Esophagus mucosa (tissue), 1 donor: ENCODE measurements at places on chromosomes 11 and 22. TPM values are rescaled to one million over a fixed set of nuclear protein-coding genes. Genes with fewer than 3 reads are reported as not detected.

Gene C11orf86
- not detected for total RNA-seq

Gene DEFB131B
- not detected for total RNA-seq

Gene ZNF214
- 0.88 TPM for total RNA-seq

Gene RIC3
- 4.7 TPM for total RNA-seq

Gene PANX3
- total RNA-seq: not detected

Gene AQP11
- total RNA-seq: not detected

Gene TXN2
- 103 TPM for total RNA-seq

DNA sequence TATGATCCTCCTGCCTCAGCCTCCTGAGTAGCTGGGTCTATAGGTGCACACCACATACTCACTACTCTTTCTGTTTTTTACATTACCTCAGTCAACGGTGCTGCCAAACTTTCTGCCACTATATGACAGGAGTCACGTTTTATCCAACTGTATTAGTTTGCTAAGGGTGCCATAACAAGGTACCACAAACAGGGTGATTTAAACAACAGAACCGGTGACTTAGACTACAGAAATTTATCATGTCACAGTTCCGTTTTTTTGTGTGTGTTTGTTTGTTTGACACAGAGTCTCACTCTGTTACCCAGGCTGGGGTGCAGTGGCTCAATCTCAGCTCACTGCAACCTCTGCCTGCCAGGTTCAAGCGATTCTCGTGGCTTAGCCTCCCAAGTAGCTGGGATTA is 6.3 kb upstream of the SWAP70 start:
- ATAC-seq: no peak

DNA sequence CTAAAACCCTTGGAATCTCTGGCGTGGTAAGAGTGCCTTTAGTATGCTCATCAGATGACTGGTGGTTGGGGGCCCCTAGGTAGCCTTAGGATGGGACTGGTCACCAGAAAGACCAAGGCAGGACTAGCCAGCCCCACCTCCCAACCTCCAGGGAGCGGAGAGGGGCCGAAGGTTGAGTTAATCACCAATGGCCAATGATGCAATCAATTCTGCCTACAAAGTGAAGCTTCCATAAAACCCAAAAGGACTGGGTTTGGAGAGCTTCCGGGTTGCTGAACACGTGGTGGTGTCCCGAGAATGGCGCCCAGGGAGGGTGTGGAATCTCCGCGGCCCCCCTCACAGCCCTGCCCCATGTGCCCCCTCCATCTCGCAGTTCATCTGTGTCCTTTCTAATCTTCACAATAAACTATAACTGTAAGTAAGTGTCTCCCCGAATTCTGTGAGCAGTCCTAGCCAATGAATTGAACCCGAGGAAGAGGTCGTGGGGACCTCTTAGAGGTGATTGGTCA is 66.4 kb upstream of the SLC22A12 start:
- no peak for ATAC-seq

DNA sequence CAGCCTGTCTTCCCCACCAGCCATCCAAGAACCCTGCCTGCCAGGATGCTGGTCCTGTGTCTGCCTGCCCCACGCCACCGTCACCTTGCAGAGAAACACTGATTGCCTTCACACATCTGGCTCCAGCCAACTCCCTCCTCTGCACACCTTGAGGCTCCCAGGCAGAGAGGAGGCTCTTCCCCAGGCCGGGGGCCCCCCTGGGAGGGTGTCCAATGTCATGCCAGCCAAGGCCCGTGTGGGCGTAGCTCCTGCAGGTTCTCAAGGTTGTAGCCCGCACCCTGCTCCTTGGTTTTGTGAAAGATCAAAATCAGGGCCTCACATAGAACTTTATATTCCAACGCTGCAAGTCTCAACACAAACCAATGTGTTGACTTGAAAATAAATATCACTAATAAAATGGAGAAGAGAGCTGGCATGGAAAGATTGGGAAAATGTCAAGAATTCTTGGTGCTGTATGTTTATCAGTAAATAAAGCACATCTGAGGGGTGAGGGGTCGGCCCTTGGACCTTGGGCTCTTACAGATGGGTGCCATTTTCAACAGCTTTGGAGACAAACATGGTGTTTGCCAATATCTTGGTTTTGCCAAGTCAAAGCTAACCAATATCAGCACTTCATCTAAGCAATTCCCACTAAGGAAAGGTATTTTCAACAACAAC is 6.7 kb upstream of the PPARA start:
- no peak for ATAC-seq

DNA sequence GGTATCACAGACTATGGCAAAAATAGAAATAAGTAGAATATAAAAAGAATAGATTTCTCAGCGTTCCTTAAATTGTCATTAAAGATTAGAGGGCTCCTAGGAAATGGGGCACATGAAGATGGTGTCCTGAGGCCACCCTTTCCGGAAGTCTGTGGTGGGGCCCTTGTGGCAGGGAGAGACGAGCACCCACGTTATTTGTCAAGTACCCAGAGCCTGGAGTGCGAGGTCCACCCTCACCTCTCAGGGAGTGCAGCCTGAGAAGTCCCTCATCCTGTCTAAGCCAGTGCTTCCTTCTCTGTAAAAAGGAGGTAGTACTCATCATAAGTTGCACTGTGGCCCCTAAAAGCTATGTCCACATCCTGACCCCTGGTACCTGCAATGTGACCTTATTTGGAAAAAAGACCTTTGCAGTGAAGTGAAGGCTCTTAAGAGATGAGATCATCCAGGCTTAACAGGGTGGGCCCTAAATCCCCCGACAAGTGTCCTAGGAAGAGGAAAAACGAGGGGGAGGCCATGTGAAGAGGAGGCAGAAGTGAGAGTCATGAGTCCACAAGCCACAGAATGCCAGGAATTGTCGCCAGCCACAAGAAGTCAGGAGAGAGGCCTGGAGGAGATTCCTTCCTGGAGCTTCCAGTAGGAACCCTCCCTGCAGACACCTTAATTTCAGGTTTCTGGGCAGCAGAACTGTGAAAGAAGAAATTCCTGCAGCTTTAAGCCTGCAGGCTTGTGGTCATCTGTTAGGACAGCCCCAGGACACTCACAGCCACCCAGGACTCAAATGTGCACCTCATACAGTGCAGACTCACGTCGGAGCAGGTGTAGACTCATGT is 76.8 kb upstream of the CCND1 start:
- no peak for ATAC-seq

GRCh38 chr11:76623171-76623883 is 47.2 kb downstream of the LRRC32 start:
- peak; percentile 65 for ATAC-seq

DNA sequence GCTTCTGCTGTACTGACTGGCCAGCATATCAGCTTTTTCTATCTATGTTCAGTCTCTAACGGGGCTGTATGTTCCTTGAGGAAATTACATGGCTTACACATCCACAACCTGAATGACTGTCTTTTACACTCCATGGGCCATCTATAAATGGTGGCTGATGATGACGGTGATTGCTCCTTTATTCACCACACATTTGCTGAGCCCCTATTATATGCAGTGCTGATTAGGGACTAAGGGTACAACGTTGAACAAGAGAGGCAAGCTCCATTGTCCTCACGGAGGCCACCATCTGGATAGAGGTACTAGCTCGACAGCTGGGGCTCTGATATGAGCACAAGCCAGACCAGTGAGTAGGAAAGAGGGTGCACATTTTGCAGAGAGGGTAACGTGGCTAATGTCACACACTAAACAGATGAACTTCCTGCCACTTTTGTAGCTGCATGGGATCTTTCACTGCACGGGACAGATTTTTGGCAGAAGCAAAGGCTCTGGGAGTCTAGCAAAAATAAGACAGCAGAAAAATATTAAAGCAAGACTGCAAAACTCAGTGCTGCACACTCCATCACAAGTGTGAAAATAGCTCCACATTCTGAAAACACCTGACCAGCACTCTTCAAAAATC is 30.6 kb downstream of the DRD2 start:
- ATAC-seq: no peak

DNA sequence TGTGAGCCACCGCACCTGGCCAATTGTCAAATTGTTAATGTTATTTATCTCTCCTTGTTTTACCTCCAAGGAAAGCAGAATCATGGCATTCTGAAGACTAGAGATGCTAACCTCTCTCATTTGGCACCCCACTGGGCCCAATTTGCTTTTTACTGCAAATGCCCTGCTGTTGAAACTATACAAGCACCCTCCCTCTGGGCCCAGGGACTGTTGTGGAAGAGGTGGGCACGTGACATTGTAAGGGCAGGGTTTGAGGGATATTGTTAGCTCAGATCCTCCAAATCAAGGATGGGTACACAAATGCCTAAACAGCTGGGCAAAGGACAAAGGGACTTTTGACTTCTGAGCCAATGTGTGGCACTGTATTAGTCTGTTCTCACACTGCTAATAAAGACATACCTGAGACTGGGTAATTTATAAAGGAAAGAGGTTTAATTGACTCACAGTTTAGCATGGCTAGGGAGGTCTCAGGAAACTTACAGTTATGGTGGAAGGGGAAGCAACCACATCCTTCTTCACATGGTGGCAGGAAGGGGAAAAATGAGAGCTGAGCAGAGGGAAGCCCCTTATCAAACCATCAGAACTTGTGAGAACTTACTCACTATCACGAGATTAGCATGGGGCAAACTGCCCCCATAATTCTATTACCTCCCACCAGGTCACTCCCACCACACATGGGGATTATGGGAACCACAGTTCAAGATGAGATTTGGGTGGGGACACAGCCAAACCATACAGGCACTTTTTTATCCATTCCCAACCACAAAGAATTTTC is 6.5 kb upstream of the ALDH3B2 start:
- ATAC-seq: no peak

DNA sequence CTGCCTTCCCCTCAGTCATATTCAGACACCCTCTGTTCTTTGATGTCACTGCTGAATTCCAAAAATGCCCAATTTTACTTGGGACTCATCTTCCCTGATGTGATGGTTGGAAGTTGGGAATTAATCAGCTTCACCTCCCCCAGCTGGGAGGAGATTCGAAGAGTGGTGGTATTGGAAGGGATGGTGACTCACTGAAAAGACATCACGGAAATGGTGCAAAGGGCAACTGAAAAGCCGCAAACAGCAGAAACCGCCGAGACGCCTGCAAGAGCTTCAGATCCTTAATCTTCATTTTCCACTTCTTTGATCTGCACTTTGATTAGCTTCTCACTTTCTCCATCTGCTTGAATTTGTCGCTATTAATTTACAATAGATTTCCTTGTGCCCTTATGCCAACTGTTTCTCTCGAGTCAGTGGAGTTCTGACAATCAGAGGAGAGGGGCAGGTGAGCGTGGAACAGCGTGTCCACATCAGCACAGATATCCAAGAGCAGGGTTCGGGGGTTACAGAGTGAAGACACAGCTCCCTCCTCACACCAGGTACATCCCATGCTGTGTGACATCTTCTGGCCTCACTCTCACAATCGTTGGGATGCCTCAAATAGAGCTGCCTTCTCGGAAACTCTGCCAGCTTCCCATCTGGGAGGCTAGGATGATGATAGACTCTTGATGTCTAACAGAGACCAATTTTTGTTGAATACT is 325.4 kb downstream of the BRD1 start:
- no peak for ATAC-seq

DNA sequence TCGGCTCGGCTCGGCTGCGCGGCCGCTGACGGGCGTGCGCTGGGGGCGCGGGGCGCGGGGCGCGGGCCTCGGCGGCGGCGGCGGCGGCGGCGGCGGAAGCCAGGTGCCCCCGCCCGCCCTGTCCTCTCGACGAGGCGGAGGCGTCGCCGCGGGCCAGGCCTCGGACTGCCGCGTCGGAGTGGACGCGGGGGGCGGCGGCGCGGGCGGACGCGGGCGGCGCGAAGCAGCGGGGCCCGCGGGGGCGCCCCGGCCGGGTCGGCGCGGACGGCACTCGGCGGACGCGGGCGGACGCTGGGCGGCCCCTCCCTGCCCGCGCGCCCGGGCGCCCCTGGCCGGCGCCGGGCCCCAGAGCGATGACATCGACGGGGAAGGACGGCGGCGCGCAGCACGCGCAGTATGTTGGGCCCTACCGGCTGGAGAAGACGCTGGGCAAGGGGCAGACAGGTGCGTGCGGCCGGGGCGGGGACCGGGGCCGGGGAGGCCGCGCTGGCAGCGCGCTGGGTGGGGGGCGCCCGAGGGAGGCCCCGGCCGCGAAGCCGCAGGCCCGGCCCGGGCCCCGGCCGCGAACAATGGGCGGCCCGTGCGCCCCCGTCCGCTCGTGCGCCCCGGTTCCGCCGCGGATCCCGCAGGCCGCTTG is at the start of gene BRSK2:
Gene BRSK2 (plus strand): TSS at position 3 of the 637 bp plus-strand sequence. CDS start 351 bp downstream, at position 354.
- no peak for ATAC-seq

- no peak for ATAC-seq
Observed at GRCh38 chr11:102610200-102610599, 14.9 kb downstream of the MMP20 start.

GRCh38 chr11:117781627-117782026 is 15.4 kb downstream of the DSCAML1 start:
- ATAC-seq: no peak

- ATAC-seq: no peak
Observed at GRCh38 chr11:44285756-44286155, 24.2 kb downstream of the ALX4 start.

DNA sequence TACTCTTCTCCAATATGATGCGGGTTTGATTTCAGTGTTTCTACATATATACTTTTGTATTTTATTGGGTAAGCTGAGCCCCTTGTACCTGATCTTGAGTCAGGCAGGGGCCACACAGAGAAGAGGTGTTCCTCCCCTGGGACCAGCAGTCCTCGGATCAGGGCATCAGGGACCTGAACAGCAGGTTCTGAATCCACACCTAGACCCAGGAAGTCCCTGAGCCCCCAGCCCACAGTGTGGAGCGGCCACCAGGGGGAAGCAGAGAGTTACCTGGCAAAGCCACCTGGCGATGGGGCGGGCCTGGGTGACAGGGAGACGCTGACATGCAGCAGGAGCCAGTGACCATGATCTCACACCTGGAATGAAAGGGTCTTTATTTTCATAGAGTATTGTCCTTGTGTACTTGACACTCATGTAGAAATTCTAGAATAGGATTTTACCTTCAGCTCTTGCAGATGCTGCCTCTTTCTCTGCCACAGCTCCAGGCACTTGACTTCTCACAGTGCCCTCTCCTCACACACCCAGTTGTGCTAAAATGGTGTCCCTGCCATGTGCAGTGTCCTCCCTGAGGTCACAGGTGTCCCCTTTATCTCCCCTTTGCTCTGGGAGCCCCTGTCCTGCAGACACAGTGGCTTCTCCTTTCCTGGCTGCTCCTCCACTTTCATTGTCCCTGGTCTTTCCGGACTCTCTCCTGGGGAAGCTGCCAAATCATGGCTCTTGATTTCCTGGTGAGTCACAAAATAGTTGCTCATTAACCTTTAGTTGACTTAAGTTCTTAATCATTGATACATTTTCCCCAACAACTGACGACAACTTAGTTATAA is 48.5 kb downstream of the GGTLC2 start:
- peak; percentile 71 for ATAC-seq

DNA sequence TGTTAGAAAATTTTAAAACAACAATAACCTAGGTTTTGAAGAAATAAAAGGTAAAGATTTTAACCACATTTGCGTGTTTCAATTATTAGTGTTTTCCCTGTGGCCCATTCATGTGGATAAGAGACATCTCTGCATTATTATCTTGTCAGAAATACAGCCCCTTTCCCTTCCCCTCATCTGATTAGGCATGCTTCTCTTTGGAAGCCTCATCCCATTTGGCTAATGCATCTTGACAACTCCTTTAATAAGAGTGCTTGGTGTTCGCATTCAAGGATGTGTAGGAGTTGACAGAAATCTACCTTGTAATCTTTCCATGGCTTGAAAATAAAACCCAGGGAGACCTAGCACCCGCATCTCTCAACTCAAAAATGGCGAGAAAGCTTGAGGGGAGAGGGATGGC is 635.5 kb downstream of the NTM start:
- ATAC-seq: no peak

GRCh38 chr11:126522152-126522551 is 166.7 kb downstream of the ST3GAL4 start:
- no peak for ATAC-seq

- ATAC-seq: peak; percentile 18
Observed at GRCh38 chr22:37229012-37229804, 14.9 kb downstream of the RAC2 start.
